ENCODE measurements at places on chromosomes 1 and 21.

GRCh38 chr1:226661271-226661670 lies 77.8 kb downstream of the ITPKB start:
- H3K36me3 ChIP-seq = no peaks in the 10 kb centered on the region
- H3K27me3 ChIP-seq = no peaks in the 10 kb centered on the region
- H3K4me1 ChIP-seq = peaks cover 75% of the 10 kb centered on the region
- no peak overlapping the region for H3K4me3 ChIP-seq
- peak overlapping the region; percentile 95 for H3K27ac ChIP-seq

GRCh38 chr1:182968151-182968741 lies 15.3 kb upstream of the SHCBP1L start:
- no peaks in the 10 kb centered on the region for H3K4me1 ChIP-seq
- H3K36me3 ChIP-seq = no peaks in the 10 kb centered on the region
- H3K27me3 ChIP-seq = no peaks in the 10 kb centered on the region
- H3K27ac ChIP-seq = no peak overlapping the region

DNA sequence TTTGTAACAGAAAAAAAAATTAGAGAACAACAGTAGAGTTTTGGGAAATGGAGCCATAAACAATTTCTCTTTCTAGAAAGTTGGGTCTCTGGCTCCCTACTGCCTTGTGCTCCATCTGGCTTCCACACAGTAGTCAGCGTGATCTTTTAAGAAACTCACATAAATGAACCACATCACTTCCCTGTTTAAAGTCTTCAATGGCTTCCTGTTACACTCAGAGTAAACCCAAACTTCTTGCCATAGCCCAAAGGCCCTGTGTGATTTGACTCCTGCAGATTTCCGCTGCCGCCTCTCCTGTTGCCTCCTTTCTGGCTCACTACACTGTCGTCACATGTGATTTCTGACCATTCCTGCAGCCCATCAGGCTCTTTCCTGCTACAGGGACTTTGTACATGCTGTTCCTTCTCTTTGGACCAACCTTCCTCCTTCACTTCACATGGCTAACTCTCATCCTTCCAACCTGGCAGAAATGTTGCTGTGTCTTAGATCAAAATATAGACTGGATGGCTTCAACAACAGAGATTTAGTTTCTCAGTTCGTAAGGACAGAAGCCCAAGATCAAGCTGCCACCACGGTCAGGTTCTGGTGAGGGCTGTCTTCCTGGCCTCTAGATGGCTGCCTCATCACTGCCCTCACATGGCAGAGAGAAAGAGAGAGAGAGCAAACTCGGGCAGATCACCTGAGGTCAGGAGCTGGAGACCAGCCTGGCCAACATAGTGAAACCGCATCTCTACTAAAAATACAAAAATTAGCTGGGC lies 34.0 kb downstream of the OPRD1 start:
- DNase-seq = no peak
- H3K4me1 ChIP-seq = no peaks in the 10 kb centered on the region
- no peaks in the 10 kb centered on the region for H3K36me3 ChIP-seq
- peaks cover 4% of the 10 kb centered on the region for H3K27me3 ChIP-seq

DNA sequence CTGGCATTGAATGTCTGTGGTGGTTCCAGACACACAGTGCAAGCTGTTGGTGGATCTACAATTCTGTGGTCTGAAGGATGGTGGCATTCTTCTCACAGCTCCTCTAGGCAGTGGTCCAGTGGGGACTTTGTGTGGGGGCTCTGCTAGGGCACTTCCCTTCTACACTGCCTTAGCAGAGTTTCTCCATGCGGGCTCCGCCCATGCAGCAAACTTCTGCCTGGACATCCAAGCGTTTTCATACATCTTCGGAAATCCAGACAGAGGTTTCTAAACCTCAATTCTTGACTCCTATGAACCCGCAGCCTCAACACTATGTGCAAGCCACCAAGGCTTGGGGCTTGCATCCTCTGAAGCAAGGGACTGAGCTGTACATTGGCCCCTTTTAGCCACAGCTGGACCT lies 43.0 kb downstream of the RGS18 start:
- no peak for DNase-seq
- H3K36me3 ChIP-seq = no peaks in the 10 kb centered on the region
- H3K4me1 ChIP-seq = no peaks in the 10 kb centered on the region
- no peak overlapping the region for H3K27ac ChIP-seq

DNA sequence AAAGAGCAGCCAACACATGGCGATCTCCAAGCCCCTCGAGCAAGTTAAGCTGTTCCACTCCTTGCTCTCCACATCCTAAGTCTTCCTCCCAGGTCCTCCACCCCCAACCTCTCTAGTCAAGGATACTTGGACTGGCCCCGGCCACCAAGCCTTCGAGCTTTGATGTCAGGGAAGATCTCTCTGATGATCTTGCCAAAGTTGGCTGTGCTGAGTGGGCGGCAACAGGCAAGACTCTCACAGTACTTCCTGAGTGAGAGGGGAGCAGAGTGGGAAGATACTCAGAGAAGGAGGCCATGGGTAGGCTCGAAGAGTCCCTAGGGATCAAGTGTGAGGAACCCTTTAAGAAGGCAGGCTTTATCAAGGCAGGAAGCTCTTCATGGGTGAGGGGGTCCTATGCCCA lies 2.8 kb downstream of the RFX5 start:
- no peak overlapping the region for H3K27ac ChIP-seq
- H3K27me3 ChIP-seq = no peaks in the 10 kb centered on the region
- H3K4me3 ChIP-seq = no peak overlapping the region
- no peak for DNase-seq
- H3K36me3 ChIP-seq = peaks cover 6% of the 10 kb centered on the region
- H3K4me1 ChIP-seq = peaks cover 22% of the 10 kb centered on the region

DNA sequence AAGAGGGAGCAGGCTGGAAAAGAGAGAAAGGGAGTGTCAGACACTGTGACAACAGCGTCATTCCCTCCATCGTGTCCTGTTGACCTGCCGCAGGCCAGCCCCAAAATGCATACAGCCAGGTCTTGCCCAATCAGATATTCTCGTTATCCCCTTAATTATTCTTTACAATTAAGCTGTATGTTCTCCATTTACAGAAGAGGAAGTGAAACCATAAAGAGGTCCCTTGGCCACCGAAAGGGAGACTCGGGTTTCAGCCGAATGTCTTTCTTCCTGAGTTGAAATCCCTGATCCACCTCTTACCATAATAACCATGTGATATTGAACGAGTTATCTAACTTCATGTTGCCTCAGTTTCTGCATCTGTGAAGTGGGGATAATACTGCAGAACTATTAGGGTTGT lies 70.5 kb downstream of the IGSF21 start:
- no peaks in the 10 kb centered on the region for H3K36me3 ChIP-seq
- H3K4me1 ChIP-seq = no peaks in the 10 kb centered on the region
- H3K27me3 ChIP-seq = peaks cover 4% of the 10 kb centered on the region

DNA sequence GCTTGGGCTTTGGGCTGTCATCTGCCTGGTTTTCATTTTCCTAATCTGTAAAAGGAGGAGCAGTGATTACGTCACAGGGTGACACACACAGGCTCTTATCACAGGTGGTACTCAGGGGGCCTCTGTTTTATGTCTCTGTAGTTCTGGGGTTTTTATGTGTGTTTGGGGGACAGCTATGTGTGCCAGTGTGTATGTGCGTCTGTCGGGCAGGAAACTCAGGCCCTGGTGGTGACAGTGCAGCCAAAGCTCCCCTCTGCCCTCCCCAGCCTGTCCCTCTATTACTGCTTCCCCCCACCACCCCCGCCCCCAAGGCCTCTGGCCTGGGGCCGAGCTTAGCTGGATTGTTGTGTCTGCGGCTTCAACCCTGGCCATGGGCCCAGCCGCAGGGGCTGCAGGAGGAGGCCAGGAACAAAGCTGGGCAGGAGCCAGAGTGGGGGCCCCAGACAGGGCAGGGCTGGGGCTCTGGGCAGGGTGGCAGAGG lies 13.3 kb downstream of the MFAP2 start:
- peaks cover 18% of the 10 kb centered on the region for H3K4me1 ChIP-seq
- peaks cover 14% of the 10 kb centered on the region for H3K36me3 ChIP-seq
- H3K27ac ChIP-seq = peak overlapping the region; percentile 51
- no peak for DNase-seq
- no peak overlapping the region for H3K4me3 ChIP-seq
- H3K27me3 ChIP-seq = no peaks in the 10 kb centered on the region

Measured in osteocyte (in vitro differentiated cells).